ENCODE measurements at places on chromosomes 3 and 15. TPM values are rescaled to one million over a fixed set of nuclear protein-coding genes. Genes with fewer than 3 reads are reported as not detected.

DZIP3 gene
- total RNA-seq: 5.4 TPM

ZNF662 gene
- total RNA-seq: 0.60 TPM

CHRM5 gene
- total RNA-seq: 0.15 TPM

PLCH1 gene
- not detected for total RNA-seq
